ENCODE measurements at places on chromosomes 5 and 9.

GRCh38 chr5:57366744-57367143, 115.9 kb downstream of the ACTBL2 start:
- no peak for DNase-seq

GRCh38 chr5:151520294-151520693, 70.8 kb downstream of the FAT2 start:
- no peak for DNase-seq

DNA sequence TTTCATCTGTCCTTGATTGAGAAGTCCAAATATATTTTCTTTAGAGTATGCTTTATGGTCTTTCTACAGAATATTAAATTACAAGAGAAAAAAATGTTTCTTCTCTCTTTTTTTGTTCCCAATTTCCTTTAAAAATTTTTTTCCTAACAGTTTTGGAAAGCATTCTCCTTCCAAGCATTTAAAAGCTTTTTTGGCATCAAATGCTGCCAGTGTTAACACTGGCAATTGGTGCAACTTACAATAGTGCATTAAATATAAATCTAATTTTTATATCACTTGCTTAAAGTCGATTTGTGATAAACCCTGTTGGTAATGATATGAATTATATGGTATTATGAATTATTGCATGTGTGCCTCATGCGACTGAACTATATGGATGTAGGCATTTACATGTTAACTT, 165.9 kb upstream of the ELL2 start:
- DNase-seq: no peak

- DNase-seq: no peak
Measured at GRCh38 chr9:17863213-17863883, 284.5 kb downstream of the SH3GL2 start.

- no peak for DNase-seq
Measured at GRCh38 chr9:89533411-89534095, 35.6 kb upstream of the SEMA4D start.

GRCh38 chr9:133990366-133991213, 1.5 kb downstream of the VAV2 start:
- DNase-seq: peak; percentile 34

Data from AG09309 (cell line).